ENCODE measurements at places on chromosomes 16 and 17. TPM values are rescaled to one million over a fixed set of nuclear protein-coding genes. Genes with fewer than 3 reads are reported as not detected.

GRCh38 chr17:62823111-62823893, 15.2 kb upstream of the MARCHF10 start:
- DNase-seq = peak; percentile 60

GRCh38 chr16:14608604-14609003, 21.5 kb downstream of the PARN start:
- no peak for DNase-seq

GRCh38 chr17:37523715-37524219, 34.1 kb downstream of the DUSP14 start:
- DNase-seq = no peak

DNA sequence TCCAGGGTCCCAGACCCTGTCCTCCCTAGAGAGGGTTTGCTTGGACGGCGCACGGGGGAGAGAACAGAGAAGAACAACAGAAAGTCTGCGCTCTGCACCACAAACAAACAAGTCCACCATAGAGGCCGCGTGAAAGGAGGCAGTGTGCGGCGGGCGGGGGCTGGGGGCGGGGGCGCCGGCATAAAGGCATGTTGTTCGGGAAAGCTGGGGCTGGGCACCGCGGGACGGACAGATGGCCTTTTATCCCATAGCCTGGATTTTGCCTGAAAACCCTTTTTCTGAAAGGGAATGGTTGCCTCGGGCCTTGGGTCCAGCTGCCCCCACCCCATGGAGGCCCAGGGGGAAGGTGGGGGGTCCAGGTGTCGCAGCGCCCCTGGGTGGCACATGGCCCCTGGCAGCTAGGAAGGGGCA, 26.0 kb downstream of the FA2H start:
- DNase-seq = no peak

DNA sequence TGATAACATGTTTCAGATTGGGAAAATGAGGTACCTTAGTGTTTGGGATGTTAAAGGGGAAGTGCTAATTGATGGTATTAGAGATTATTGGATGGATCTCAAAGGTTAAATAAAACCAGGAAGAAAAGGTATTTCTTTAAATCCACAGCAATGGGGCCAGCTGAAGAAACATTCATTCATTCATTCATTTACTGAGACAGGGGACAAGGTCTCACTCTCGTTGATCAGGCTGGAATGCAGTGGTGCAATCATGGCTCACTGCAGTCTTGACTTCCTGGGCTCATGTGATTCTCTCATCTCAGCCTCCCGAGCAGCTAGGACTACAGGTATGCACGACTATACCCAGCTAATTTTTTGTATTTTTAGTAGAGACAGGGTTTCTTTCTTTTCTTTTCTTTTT, 19.8 kb downstream of the EARS2 start:
- DNase-seq = no peak

CIAO3 gene
- 24.6 TPM for polyA plus RNA-seq

PRR15L gene
- polyA plus RNA-seq = 0.88 TPM

GNG13 gene
- polyA plus RNA-seq = not detected

TMED6 gene
- 0.19 TPM for polyA plus RNA-seq
